ENCODE measurements at places on chromosomes 11 and 22. TPM values are rescaled to one million over a fixed set of nuclear protein-coding genes. Genes with fewer than 3 reads are reported as not detected.

- H3K27ac ChIP-seq, result no peak overlapping the region
- peaks cover 17% of the 10 kb centered on the region for H3K4me1 ChIP-seq
- H3K36me3 ChIP-seq, result no peaks in the 10 kb centered on the region
- DNase-seq, result no peak
- no peak overlapping the region for H3K4me3 ChIP-seq
- H3K27me3 ChIP-seq, result no peaks in the 10 kb centered on the region
These were observed 6.5 kb upstream of the ALDH3B2 start for GRCh38 chr11:67680696-67681470.

GRCh38 chr11:9210224-9210921, 54.8 kb downstream of the DENND5A start:
- no peaks in the 10 kb centered on the region for H3K27me3 ChIP-seq
- H3K4me1 ChIP-seq, result peaks cover 49% of the 10 kb centered on the region
- H3K27ac ChIP-seq, result peak overlapping the region; percentile 82
- H3K36me3 ChIP-seq, result no peaks in the 10 kb centered on the region

The ESAM gene
- 1.5 TPM for total RNA-seq

The TBCEL gene
- 24.3 TPM for total RNA-seq

- no peak overlapping the region for H3K27ac ChIP-seq
- H3K27me3 ChIP-seq, result no peaks in the 10 kb centered on the region
- H3K4me3 ChIP-seq, result no peak overlapping the region
- no peaks in the 10 kb centered on the region for H3K36me3 ChIP-seq
- DNase-seq, result no peak
- peaks cover 31% of the 10 kb centered on the region for H3K4me1 ChIP-seq
These were observed 27.2 kb downstream of the ABTB2 start for GRCh38 chr11:34330653-34331052.

GRCh38 chr22:44682556-44683168, 19.3 kb upstream of the PRR5 start:
- no peaks in the 10 kb centered on the region for H3K36me3 ChIP-seq
- no peak overlapping the region for H3K27ac ChIP-seq
- H3K4me3 ChIP-seq, result no peak overlapping the region
- no peak for DNase-seq

DNA sequence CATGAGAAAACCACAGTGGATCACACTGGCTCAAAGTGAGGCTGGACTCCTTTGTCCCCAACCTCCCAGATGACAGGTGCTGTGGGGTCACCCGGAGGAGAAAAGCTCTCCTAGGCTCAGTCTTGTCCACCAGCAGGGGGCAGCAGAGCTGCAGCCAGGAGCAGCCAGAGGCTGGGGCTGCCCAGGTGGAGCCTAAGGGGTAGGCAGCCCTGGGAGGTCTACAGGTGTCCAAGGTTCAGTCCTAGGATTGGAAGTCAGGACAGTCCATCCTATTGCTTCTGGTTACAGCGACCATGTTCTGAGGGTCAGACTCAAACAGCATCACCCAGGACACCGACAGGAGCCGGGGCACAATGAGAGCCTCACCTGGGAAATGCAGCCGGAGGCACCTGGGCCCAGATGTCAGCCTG, 77.6 kb upstream of the IGLL5 start:
- H3K36me3 ChIP-seq, result no peaks in the 10 kb centered on the region
- no peaks in the 10 kb centered on the region for H3K4me1 ChIP-seq
- DNase-seq, result no peak
- no peak overlapping the region for H3K4me3 ChIP-seq
- H3K27ac ChIP-seq, result no peak overlapping the region
- H3K27me3 ChIP-seq, result no peaks in the 10 kb centered on the region

The GPR137 gene
- total RNA-seq, result 37.7 TPM

DNA sequence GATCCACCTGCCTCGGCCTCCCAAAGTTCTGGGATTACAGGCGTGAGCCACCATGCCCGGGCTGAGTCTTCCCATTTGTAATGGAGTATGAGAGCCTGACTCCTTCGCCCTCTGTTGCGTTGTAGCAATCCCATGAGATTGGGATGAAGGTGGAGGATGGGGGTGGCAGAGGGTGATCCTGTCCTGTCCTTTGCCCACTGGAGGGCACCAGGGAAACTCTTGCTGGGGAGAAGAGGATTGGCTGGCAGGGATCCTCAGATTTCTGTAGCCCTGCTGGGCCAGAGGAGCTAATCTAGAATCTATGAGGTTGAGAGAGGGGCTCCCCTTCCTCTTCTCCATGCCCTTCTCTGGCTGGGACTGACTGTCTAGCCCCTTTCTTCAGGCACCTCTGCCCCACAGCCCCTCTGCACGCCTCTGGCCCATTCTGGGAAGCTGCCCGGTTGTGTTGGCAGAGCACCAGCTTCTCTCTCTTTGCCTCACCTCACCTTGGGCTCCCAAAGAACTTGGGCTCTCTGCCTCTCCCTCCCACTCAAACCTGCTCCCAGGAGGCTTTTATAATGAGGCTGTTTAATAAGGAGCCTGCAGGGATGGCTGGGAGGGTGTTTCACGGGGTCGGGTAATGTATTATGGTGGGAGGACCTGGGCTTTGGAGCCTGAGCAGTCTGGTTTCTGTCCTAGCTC, 9.5 kb upstream of the CATSPER1 start:
- DNase-seq, result no peak
- H3K4me3 ChIP-seq, result no peak overlapping the region
- H3K4me1 ChIP-seq, result no peaks in the 10 kb centered on the region
- H3K27ac ChIP-seq, result no peak overlapping the region
- H3K36me3 ChIP-seq, result no peaks in the 10 kb centered on the region

The ARHGEF12 gene
- 29.9 TPM for total RNA-seq

All from cardiac muscle cell (in vitro differentiated cells and primary cell).